ENCODE measurements at places on chromosomes 5 and 9.

GRCh38 chr9:92725266-92725545 is 39.4 kb downstream of the BICD2 start:
- no peak for DNase-seq

DNA sequence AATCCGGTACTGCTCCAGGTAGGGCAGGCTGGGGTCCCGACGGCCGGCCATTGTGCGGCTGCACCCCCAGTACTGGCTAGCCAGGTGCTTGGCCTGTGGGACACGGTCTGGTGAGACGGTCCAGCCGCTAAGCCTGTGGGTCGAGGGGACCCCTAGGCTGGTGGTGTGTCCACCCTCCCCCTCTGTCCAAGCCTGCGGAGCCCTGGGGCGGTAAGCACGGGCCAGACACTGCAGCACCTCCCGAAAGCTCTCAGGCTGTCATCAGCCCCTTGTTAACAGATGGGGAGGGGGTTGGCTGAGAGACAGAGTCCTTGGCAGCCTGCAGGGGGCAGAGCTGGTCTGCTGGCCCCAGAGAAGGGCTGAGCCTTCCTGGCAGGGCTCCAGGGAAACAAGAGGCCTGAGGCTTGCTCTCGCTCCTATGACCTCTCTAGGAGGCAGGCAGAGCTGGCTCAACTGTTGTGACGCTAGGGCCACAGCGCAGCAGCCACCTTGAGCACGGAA is 11.8 kb upstream of the MRNIP start:
- DNase-seq = peak; percentile 55

- no peak for DNase-seq
These were observed 61.4 kb downstream of the FBXW11 start for GRCh38 chr5:171945066-171945465.

- no peak for DNase-seq
These were observed 42.5 kb downstream of the ERGIC1 start for GRCh38 chr5:172876578-172876977.

DNA sequence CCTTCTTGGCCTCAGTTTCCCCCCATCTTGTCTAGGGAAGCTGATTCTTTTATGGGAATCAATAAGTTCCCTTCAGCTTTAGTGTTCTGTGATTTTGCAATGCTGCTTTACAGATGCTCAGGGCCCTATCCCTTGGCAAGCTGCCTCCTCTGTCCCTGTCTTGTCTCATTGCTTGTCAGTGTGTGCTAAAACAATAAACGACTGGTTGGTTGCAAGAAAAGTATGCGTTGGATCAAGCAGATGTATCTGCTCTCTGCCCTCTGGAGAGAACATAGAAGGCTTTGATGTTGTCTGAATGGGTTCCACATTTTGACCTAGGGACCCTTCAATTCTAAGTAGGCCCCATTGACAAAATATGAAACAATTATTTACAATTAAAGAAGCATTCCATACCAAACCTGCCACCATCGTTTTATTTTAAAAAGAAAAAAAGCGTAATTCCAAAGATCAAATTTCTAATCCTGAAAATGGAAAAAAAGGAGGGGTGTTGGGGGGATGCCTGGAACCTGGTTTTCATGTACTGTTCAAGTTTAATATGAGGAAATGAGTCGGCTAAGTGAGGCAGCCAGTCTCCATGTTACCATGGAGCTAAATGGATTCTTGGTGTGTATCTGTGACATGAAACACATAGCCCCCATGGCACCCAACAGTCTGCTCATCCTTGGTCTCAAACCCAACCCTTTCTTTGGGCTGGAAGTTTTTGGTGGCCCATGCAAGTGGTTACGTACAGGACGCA is 31.2 kb upstream of the TARS1 start:
- no peak for DNase-seq

GRCh38 chr9:128056086-128056485 is 11.0 kb downstream of the NAIF1 start:
- no peak for DNase-seq

GRCh38 chr5:73966451-73966850 is 340.5 kb downstream of the ARHGEF28 start:
- no peak for DNase-seq

DNA sequence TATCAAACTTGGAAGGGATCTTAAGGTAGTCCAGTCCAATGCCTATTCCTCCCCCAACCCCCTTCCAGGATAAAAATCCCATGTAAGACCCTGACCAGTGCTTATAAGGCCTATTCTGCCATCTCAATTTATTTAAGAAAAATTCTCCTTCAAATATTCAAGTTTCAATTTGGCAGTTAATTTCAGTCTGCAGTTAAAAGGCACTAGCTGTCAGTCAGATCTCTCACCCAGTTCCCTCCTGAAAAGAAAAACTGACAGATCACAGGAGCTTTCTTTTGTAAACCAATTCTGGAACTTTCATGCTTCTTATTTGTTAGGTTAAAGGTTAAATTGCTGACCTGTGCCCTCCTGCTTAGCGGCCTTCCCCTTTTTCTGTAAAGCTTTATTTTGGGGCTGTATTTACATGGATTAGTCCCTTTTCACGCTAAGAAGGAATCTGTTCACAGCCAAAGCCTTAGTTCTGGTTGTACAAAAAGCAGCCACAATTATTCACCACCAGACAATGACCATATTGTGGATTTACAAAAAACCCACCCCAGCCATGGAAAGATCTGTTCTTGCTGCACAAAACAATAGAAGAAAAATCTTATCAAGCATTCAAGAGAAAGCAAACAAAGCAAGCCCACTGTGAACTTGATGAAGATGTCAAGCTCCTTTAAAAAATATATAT is 68.7 kb downstream of the DENND1A start:
- DNase-seq = no peak

DNA sequence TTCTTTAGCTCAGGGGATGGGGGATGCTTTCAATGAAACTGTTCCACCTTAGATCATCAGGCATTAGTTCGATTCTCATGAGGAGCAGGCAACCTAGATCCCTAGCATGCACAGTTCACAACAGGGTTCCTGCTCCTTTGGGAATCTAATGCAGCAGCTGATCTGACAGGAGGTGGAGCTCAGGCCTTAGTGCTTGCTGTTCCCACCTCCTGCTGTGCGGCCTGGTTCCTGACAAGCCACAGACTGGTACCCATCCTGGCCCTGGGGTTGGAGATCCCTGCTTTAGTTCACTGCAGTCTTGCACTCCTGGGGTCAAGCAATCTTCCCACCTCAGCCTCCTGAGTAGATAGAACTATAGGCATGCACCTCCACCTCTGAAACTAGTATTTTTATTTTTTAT is 1369.8 kb upstream of the NUDT12 start:
- DNase-seq = no peak

DNA sequence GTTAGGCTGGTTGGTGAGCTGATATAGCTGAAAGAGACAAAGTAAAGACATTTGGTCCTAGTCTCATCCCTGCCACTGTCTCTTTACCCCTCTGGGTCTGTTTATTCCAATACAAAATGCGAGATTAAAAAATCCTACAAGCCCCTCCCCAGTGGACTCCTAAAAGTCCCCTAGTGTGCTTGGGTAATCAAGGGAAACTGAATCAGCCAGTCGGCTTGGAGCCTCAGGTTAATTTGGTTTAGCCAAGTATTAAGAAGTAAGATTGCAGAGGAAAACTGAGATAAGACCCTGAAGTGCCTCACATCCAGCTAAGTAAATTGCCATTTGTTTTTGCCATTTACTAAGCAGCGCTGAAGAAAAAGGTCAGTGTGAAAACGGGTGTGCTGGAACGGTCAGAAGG is 10.4 kb downstream of the NIM1K start:
- DNase-seq = no peak

GRCh38 chr9:77816641-77817341 is 168.7 kb upstream of the GNA14 start:
- no peak for DNase-seq

- no peak for DNase-seq
These were observed 51.5 kb upstream of the ARL15 start for GRCh38 chr5:54361691-54362411.

DNA sequence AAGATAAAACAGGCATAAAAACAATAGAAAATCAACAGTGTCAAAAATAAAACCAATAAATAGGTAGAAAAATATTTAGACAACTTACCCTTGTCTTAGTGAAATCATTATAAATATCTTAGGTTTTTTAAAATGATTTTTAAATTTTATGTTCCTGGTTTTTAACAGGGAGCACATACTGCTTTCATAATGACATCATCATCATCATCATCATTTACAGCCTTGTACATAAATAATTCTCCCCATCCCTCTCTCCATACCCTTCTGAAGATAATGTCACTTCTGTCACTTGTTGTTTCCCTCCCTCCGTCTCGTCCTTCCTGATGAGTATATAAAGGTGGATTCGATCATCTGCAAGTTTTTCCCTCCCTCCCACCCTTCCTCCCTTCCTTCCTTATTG is 56.6 kb downstream of the CDH9 start:
- DNase-seq = no peak

GRCh38 chr5:25029004-25029403 is 384.2 kb upstream of the CDH10 start:
- no peak for DNase-seq

DNA sequence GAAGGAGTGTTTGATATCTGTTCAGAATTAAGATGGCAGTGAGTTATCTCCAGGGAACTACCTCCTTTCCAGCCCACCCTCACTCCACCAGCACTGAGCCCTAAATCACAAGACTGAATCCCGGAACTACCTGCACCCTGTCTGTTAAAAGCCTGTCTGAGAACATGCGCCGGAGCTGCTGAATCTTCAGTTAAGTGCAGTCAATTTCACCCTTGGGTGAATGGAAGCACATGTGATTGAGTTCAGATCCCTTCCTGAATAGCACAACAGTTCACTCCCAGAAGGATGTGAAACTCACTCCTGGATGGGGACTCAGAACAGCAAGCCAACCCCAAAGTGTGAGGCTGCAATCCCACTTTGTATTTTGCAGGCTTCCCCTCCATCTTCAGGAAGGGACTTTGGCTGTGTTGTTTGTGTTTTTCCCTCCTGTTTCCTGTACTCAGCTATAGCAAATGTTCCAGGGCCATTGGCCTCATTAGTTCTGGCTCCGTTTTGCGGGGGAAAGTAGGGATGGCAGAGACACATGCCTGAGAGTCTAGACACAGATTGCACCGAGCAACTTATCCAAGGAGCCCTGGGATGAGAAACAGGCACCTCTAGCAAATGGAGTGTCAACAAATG is 43.4 kb downstream of the DPYSL3 start:
- DNase-seq = no peak

- DNase-seq = no peak
These were observed 42.7 kb downstream of the NR3C1 start for GRCh38 chr5:143360755-143361154.

DNA sequence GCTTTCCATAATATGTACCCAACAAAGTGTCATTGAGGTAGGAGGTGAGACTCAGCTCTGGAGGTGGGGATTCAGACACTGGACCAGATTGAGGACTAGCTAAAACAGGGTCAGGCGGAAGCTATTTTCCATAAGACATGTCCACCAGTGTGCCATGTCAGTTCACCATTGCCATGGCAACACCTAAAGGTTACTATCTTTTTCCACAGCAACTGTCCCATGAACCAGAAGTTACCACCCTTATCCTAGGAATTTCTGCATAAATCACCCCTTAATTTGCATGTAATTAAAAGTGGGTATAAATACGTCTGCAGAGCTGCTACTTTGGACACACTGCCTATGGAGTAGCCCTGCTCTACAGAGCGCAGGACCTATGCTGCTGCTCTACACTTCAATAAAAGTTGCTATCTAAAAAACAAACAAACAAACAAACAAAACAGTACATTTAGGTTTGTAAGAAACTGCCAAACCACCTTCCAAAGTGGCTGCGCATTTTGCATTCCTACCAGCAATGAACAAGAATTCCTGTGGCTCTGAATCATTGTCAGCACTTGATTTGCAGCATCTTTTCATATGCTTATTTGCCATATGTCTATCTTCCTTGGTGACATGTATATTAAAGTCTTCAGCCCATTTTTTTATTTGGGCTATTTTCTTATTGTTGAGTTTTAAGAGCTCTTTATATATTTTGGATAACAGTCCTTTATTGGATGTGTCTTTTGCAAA is 18.0 kb upstream of the TRIM32 start:
- DNase-seq = peak; percentile 40

GRCh38 chr9:78189461-78189860 is 46.4 kb upstream of the CEP78 start:
- peak; percentile 12 for DNase-seq

GRCh38 chr5:54146916-54147315 is 163.5 kb downstream of the ARL15 start:
- DNase-seq = no peak

- no peak for DNase-seq
These were observed 414.9 kb downstream of the ENC1 start for GRCh38 chr5:74225587-74225986.

- peak; percentile 95 for DNase-seq
These were observed 193.6 kb downstream of the ZSWIM6 start for GRCh38 chr5:61525512-61526206.

DNA sequence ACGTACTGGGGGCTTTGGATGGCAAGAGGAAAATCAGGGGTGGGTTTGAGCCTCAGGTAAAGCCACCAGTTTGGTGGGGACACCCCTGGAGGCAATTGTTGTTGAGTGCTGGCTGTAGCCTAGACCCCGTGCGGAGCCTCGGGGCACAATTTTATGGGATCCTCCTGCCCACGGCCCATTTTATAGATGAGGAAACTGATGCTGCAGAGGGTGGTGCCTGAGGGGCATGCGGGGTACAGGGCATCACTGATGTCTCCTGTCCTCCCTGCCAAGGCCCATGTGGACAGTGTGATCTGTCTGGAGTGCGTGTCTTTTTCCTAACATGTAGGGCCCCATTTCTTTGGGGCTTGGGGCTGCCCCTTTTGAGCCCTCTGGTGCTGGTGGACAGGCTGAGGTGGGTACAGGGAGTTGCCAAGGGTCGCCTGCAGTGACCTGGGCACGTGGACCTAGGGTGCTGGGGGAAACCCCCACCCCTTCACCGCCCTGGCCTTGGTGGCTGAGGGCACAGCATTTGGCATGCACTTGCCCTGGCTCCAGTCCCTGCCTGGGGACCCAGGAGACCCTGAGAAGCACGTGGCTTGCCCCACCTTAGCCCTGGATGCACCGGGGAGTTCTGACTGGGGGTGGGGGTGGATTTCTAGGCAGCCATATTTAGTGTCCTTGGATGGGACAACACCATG is 22.1 kb downstream of the WNK2 start:
- no peak for DNase-seq

DNA sequence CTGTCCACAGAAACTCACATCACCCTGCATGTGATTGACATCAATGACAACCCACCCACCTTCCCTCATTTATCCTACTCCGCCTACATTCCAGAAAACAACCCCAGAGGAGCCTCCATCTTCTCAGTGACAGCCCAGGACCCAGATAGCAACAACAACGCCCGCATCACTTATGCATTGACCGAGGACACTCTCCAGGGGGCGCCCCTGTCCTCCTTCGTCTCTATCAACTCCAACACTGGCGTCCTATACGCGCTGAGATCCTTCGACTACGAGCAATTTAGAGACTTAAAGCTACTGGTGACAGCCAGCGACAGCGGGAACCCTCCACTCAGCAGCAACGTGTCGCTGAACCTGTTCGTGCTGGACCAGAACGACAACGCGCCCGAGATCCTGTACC is 1.7 kb downstream of the PCDHGA3 start:
- no peak for DNase-seq

Measured in trophoblast cell (in vitro differentiated cells and primary cell).